8988T (cell line): ENCODE measurements at places on chromosomes 12 and 14.
A peak's percentile ranks its signal among the peaks of the same experiment; 100 is the strongest.

DNA sequence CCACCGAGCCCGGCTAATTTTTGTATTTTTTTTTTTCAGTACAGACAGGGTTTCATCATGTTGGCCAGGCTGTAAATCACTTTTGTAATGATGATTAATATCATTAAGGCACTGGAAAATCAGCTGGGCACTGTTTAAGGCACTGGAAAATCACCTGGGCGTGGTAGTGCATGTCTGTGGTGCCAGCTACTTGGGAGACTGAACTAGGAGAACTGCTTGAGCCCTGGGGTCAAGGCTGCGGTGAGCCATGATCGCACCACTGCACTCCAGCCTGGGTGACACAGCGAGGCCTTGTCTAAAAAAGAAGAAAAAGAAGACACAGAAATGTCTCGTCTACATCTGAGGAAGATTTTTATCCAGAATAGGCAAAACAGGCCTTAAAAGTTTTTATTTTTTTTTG, 12.7 kb downstream of the SLC11A2 start:
- DNase-seq, result no peak

DNA sequence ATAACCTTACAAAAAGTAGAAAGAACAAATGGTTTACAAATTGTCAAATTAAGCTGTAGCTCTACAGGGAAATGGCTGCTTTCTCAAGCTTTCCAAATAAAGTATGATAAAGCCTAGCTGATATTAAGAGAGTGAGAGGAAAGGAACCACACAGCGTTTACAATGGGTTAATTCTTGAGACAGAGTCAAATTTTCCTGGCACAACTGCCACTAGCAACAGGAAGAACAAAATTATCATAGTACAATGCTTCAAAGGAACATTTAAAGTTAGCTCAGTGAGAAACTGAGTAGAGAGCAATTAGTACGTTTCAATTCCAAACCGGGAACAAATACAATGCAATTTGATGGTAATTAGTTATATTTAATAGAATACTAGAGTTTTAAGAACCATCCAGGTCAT, 116.0 kb downstream of the PPP1R12A start:
- DNase-seq, result no peak

DNA sequence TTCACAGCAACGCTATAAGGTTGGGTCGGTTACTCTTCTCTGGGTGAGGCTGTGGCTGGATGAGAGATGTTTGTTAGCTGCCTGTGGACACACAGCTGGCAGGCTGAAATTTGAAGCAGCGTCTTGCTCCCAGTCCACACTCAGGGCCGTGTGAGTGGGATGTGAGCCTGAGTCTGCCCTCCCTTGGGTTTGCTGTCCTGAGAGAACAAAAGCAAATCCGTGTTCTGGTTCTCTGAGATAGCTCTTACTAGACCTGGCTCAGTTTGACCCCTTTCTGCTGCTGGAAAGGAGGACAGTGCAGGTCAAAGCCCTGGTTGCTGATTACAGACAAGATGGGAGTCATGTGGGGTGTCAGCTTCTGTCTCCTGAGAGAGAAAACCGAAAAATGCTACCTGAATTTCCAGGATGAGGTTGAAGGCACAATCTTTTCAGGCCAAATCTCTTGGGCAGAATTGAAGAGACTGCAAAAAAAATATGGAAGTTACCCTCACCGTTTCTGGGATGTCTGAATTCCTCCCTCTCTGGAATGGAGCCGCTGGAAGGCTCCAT, 270.8 kb downstream of the ZFP36L1 start:
- DNase-seq, result no peak

- no peak for DNase-seq
Observed at GRCh38 chr12:8771072-8771471, 51.3 kb upstream of the A2ML1 start.

GRCh38 chr14:60657456-60658210, 8.4 kb upstream of the SIX1 start:
- DNase-seq, result no peak

DNA sequence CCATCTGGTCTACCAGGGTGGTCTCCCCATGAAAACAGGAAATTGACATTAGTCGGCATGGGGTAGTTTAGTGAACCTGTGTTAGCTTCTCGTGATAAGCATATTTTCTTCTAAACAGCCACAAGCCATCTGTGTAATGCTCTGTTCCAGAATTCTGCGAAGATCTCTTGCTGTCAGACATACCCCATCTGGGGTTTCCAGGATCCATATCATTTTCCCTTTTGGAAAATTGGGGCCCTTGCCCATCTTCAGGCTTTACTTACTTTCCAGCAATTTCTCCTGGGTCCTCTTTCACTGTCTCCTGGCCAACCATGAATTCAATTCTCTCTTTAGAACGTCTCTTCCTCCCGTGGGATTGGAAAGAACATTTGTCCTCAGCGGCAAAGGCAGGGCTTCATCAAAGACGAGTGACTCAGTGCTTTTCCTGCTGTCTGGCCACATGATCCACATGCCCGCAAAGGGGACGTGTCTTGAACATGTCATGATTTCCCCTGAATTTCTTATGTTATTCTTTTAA, 21.4 kb upstream of the NCOR2 start:
- DNase-seq, result no peak

DNA sequence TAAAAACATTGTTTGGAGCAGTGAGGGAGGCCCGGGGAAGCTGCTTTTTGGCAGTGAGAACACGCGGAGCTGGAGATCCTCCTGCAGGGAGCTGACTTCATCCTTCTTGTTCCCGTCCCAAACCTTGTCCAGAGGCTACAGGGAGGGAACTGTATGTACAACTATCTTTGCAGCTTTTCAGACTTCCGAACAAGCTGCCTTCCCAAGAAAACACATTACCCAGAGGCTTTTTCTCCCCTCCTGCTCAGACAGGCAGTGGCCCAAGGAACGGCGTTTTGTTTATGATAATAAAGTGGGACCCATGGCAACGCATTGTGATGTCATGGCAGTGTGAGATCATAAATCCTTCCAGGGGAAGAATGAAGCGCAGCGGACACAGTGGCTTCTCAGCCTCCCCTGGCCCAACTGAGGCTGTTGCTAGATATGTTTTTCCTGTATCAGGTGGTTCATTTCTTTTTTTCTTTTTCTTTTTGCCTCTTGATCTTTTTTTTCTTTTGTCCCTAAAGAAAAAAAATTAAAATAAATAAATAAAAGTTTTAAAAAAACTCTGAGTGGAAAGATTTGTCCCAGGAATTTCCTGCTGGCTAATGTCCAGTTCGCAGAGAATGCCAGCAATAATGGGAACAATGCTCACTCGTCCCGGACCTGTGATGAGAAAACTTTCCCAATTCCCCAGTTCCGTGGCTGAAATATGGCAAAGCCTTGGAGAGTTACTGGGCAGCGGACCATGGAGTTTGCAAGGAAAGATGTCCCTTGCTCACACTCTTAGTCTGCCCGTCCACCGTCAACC, 103.4 kb upstream of the MAP1LC3B2 start:
- DNase-seq, result no peak

- DNase-seq, result no peak
Observed at GRCh38 chr12:62604871-62605270, 138.2 kb downstream of the MON2 start.

- no peak for DNase-seq
Observed at GRCh38 chr12:127963933-127964332, 303.0 kb upstream of the TMEM132C start.

GRCh38 chr14:104244221-104245011, 106.0 kb downstream of the KIF26A start:
- no peak for DNase-seq

GRCh38 chr12:75742961-75743360, 231.6 kb upstream of the KRR1 start:
- no peak for DNase-seq

DNA sequence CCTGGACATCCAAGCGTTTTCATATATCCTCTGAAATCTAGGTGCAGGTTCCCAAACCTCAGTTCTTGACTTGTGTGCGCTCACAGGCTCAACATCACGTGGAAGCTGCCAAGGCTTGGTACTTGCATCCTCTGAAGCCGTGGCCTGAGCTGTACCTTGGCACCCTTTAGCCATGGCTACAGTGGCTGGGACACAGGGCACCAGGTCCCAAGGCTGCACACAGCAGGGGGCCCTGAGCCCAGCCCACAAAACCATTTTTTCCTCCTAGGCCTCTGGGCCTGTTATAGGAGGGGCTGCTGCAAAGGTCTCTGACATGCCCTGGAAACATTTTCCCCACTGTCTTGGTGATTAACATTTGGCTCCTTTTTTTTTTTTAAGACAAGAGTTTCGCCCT, 11.6 kb upstream of the FAM177A1 start:
- no peak for DNase-seq

GRCh38 chr14:99644723-99645544, at the start of gene HHIPL1:
TSS of gene HHIPL1 (plus strand) at chr14:99645129. CDS start at chr14:99645208, 79 bp downstream.
- no peak for DNase-seq

GRCh38 chr14:89165189-89166181, 251.5 kb downstream of the FOXN3 start:
- no peak for DNase-seq

DNA sequence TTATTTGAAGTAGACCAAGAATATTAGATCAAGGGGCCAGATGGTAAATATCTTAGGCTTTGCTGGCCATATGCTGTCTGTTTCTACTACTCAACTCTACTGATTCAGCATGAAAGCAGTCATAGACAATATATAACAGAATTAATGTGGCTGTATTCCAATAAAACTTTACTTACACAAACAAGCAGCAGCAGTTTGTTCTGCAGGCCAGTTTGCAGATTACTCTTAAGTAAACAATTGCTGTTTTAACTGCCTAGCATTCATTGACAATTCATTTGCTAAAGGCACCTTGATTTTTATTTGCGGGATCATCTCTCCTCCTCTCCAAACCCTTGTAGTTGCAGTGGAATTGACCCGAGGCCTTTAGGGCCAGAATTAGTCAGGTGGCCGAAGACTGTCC, 94.1 kb upstream of the GARIN6 start:
- DNase-seq, result no peak

DNA sequence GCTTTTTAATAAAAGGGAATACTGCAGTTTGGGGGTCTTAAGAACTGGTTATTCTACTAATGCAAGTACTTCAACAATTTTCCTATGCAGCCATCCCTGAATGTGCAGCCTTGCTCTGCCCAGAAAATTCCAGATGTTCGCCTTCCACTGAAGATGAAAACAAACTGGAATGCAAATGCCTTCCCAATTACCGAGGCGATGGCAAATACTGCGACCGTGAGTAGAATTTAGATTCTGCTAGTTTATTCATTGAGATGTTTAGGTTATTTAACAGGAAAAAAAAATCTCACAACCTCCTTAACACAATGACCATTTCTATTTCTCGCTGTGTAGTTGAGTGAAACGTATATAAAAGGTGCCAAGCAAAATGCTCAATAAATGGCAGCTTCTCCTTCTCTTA, 49.9 kb downstream of the STAB2 start:
- no peak for DNase-seq

- DNase-seq, result peak; percentile 94
Observed at GRCh38 chr12:48977290-48978281, 536 bp upstream of the WNT1 start.

- no peak for DNase-seq
Observed at GRCh38 chr14:90344331-90345238, 12.8 kb upstream of the NRDE2 start.

DNA sequence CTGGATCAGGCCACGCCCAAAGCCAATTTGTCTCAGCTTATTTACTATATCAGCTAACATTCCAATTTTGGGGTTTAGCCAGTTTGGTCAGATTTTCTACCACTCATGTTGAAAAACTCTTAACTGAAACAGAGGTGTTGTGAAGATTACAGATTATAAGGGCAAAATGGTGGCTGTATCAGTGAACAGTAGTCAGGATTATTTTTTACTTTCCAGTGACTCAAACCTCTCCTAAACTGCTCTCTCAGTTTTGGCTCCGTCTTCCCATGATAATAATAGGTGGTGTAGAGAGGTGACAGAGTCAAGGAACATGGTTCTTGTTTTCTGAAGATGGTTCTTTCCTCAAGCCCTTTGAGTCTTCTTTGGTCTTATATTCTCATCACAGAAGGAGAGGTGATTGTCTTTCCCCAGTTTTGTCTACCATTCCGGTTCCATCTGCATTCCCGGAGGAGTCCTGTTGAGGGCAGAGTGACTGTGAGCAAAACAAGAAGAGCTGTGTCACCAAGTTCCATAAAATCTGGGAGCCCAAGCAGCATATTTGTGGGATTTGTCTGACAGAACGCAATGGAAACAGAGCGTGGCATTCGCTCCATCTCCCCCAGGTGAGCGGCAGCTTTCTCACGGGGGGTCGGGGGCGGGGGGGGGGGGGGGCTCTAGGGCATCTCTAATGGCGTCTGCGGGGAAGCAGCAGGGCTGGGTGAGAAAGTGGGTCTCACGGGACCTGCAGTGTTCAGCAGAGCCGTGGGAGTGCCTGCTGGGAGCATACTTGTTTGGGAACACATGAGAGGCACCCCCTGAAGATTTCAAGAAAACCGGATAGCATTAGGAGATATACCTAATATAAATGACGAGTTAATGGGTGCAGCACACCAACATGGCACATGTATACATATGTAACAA, 59.1 kb downstream of the TBC1D30 start:
- DNase-seq, result peak; percentile 22

GRCh38 chr12:6207259-6207925, 7.2 kb downstream of the CD9 start:
- no peak for DNase-seq

DNA sequence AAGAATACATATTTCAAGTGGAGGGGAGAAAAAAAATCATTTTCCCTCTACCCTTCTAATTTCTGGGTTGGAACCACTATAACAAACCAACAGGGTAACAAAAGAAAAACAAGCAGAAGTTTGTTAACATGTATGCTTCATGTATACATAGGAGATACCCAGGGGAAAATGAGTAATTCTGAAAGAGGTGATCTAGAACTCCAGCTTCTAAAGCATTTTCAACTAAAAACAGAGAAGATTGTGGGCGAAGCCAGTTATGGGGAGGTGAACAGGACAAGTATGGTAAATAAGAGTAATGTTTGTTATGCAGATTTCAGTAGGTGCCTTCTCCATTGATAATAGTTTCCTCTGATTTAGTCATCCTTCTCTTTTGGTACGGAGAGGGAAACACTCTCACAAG, 16.7 kb downstream of the FNTB start:
- no peak for DNase-seq

DNA sequence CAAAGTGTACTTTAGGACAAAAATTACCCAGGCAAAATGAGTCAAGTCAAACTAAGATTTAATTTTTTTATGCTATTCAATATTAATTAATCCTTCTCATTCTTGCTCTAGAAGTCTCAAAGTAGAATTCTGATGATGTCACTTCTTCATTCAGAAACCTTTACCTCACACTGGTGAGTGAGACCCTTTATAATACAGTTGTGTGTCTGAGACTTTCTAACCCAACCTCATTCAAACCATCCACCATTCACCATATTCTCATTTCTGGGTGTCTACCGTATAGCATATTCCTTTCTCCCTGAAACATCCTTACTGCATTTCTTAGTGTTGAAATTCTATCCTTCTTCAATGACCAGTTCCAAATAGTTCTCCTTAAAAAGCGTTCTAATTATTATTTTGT, 40.8 kb upstream of the CFL2 start:
- no peak for DNase-seq

DNA sequence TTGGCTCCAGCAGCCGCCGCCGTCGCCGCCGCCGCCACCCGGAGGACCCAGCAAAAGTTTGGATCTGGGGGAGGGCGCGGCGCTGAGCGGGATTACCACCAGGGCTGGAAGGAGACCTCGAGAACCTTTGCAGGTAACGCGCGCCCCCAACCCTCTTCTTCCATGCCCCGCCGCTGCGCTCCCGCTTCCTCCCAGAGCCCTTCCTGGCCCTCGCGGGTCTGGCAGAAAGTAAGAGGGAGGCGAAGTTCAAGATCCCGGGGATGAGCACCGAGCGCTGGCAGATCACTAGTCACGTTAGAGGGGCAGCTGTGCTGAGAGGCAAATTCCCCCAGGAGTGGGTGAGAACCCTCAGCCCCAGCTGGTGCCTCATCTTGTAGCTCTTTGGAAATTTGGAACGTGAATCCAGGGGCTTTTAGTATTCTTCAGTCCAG, 3.9 kb downstream of the FLRT2 start:
- DNase-seq, result no peak
